ENCODE measurements at places on chromosomes 7 and 10. TPM values are rescaled to one million over a fixed set of nuclear protein-coding genes. Genes with fewer than 3 reads are reported as not detected.

Gene PNLIPRP2
- total RNA-seq = not detected

Gene MUC12
- 0.30 TPM for total RNA-seq

Gene KEL
- total RNA-seq = 0.38 TPM

Gene GAD2
- total RNA-seq = not detected

Gene HOXA4
- not detected for total RNA-seq

Gene PKD1L1
- 1.5 TPM for total RNA-seq

Gene NPC1L1
- total RNA-seq = 0.19 TPM

Gene ZNF117
- 3.2 TPM for total RNA-seq

Gene RPEL1
- not detected for total RNA-seq

Gene AVPI1
- total RNA-seq = 6.7 TPM

Gene MACROH2A2
- total RNA-seq = 17.9 TPM

Gene OGDHL
- total RNA-seq = 4.5 TPM

Gene INSYN2A
- total RNA-seq = not detected

Gene GRID1
- total RNA-seq = 1.6 TPM

Gene AKR1D1
- total RNA-seq = not detected

Gene TMEM139
- 8.8 TPM for total RNA-seq

Gene ENTPD1
- 7.7 TPM for total RNA-seq

Gene KIF11
- 0.96 TPM for total RNA-seq

Gene PODXL
- 67.4 TPM for total RNA-seq

Gene PIK3AP1
- total RNA-seq = 5.4 TPM

Gene KLF14
- 0.11 TPM for total RNA-seq

Gene TDRD1
- 1.9 TPM for total RNA-seq

Gene JAKMIP3
- 1.7 TPM for total RNA-seq

Gene FAM25C
- not detected for total RNA-seq

Gene CCDC172
- not detected for total RNA-seq

Gene SLC39A12
- total RNA-seq = not detected

Gene LRRD1
- not detected for total RNA-seq

Gene HOXA10
- not detected for total RNA-seq

Gene ENO4
- not detected for total RNA-seq

Gene ASB4
- 6.3 TPM for total RNA-seq

Gene RFC2
- total RNA-seq = 8.7 TPM

Gene FAM237B
- total RNA-seq = not detected

Gene PTPRE
- total RNA-seq = 13.8 TPM

Gene AUTS2
- total RNA-seq = 10.5 TPM

Gene WIPF3
- total RNA-seq = 8.0 TPM

Gene MYOZ1
- total RNA-seq = 4.8 TPM

Gene ZFYVE27
- total RNA-seq = 13.2 TPM
